ENCODE measurements at places on chromosomes 6 and 20.

GRCh38 chr6:11917951-11918738 lies 94.0 kb upstream of the HIVEP1 start:
- DNase-seq: peak; percentile 79

- DNase-seq: peak; percentile 88
These were observed 58.2 kb upstream of the QKI start for GRCh38 chr6:163356324-163356723.

DNA sequence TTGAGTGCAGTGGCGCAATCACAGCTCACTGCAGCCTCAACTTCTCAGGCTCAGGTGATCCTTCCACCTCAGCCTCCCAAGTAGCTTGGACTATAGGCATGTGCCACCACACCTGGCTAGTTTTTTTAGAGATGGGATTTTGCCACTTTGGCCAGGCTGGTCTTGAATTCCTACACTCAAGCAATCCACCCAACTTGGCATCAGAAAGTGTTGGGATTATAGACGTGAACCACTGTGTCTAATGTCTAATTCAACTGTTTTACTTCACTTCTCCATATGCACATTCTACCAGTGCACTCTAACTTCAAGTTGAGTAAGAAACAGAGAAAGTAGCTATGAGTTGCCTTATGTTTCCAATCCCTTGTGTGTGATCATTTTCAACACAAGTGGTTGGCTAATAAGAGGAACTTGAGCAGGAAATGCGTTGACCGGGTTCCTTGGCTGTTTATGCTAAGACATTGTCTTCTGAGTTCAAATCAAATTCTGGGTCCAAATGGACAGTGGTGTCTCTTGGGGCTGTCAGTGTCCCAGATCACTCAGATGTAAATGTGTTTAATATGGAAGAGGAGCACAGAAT lies 23.9 kb downstream of the ZNF337 start:
- no peak for DNase-seq

- DNase-seq: no peak
These were observed 467.6 kb downstream of the DHX35 start for GRCh38 chr20:39429726-39430125.

GRCh38 chr6:43810965-43811732 lies 41.1 kb downstream of the VEGFA start:
- DNase-seq: no peak

DNA sequence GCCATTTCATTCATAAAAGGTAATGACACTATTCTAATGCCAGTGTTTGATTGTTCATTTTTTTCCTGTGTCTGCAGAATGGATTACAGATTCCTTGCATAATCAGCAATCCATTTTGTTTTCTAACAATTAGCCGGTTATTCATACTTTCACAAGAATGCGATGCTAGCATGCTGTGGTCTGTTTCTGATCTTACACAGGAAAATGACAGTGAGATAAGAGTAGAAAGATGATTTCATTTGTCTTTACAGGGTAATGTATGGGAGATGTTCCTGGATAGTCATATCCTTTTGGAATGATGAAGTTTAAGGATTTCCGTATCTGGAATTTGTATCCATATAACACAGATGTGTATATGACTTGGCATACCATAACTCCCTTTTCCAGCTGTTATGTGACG lies 207.3 kb downstream of the FARS2 start:
- peak; percentile 40 for DNase-seq

- no peak for DNase-seq
These were observed 38.1 kb upstream of the ZBTB24 start for GRCh38 chr6:109521080-109521479.

- DNase-seq: no peak
These were observed 279.3 kb downstream of the BMP7 start for GRCh38 chr20:56986931-56987720.

GRCh38 chr6:108565091-108565766 lies 4.5 kb downstream of the FOXO3 start:
- peak; percentile 36 for DNase-seq

- DNase-seq: peak; percentile 81
These were observed 169.5 kb upstream of the THEMIS start for GRCh38 chr6:128070406-128070805.

DNA sequence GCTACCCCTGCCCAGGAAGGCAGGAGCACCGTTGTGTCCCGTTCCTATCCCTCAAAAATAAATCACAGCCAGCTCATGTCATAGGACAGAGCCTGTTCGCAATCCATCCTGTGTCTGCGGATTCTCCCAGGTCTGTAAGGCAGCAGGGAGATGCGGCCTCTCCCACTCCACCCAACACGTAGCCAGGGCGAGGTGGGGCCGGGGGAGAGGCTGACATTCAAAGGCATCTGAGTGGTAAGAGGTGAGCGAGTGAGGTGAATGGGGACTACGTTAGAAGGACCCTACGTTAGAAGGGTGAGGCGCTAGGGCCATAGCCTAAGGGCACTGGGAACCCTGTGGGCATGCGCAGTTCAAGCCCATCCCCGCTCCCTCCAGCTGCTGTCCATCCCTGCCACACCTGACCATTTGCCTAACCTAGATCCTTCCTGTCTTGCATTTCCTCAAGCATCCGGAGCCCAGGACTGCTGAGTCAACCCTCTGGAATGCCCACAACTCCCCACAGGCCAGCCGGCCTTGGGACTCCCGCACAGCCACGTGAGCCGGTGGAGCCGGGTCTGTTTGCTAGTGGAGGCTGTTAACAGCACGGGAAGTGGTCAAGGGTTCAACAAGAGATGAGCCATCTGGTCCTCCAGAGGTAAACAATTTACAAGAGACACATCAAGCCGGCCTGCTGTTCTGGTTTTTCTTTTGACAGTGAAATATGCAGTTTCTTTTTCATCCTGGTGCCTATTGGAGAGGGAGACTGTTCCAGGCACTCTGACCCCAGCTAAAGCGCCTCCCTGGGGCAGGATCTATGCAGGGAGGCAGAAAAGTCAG lies 45.9 kb downstream of the RIPOR3 start:
- peak; percentile 100 for DNase-seq

DNA sequence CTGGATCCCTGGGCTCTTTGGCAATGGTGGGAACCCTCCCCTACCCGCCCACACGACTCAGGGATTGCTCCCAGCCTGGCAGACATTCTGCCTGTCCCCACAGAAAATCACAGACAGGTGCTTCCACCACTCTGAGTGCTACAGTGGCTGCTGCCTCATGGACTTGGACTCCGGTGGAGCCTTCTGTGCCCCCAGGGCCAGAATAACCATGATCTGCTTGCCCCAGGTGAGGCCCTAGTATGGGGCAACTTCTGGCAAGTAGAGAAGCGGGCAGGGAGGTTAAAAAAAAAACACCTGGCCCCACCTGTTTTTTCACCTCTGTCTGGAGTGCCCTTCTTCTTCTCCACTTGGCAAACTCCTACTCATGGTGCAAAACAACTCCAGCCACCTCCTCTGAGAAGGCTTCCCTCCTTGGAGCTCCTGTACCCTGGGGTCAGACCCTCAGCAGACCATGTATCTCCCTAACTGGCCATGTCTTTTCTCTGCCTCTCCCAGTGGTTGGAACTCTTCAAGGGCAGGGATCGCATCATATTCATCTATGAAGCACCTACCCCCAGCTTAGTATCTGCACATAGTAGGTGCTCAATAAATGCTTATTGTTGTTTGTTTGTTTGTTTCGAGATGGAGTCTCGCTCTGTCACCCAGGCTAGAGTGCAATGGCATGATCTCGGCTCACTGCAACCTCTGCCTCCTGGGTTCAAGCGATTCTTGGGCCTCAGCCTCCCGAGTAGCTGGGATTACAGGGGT lies 1.1 kb downstream of the CLPSL2 start:
- no peak for DNase-seq

GRCh38 chr20:57108742-57109570 lies 157.5 kb downstream of the BMP7 start:
- DNase-seq: no peak

DNA sequence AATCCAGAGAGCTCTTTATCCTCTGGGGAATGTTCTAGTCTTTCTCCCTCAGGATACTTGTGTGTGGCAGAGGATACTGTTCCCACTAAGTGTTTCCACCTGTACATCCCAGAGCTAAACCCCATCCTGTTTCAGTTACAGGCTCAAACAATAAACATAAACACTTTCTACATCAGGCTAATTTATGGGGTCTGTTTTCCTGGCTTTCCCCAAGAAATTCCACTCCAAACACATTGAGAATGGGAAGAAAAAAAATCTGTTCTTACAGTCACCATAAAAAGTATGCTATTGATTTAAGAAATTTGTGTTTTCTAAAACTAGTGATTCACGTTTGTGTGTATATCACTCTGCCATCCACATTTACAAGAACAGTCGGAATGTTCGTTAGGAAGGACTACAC lies 293.9 kb upstream of the FOXQ1 start:
- no peak for DNase-seq

- peak; percentile 22 for DNase-seq
These were observed 13.0 kb upstream of the MRPS10 start for GRCh38 chr6:42230345-42231321.

GRCh38 chr20:40319741-40320516 lies 369.1 kb downstream of the MAFB start:
- no peak for DNase-seq

DNA sequence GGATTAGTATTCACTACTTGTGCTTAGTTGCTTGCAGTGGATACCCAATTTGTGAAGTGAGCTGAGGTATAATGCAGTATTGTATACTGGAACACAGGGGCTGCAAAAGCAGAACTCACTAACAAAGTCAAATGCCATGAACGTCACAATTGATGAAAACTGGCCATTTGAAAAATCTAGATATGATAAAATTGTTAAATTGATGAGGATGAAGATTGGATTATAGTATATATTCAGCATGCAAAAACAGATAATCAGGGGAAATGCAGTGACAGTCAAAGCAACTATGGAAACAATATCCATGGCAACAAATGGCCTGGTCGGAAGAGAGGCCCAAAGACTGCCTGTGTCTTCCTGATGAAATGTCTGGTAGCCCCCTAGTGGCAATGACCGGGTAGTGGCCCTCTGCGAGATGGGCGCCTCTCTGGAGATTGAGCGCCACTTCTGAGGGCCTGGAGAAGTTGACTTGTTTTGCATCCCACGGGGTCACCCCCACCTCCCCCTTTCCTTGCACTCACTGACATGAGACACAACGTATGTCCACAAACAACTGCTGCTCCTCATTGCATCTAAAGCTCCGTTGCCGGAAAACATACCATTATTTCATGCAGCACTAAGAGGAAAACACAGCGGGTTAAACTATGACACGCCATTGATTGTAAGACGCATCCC lies 43.6 kb downstream of the C6orf15 start:
- DNase-seq: peak; percentile 79

DNA sequence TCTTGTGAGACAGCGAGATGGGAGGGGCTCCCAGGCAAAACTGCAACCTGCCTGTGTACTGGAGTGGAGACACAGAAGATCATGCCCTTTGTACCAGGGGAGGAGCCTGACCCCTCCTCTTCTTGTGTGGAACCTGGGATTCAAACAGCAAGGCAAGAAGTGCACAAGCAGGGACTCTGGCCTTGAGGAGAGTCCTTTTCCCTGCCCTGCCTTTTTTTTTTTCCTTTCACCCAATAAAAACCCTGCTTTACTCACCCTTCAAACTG lies 251.8 kb upstream of the OPRM1 start:
- DNase-seq: no peak

GRCh38 chr6:21595285-21596144 lies 2.0 kb downstream of the SOX4 start:
- DNase-seq: peak; percentile 37

DNA sequence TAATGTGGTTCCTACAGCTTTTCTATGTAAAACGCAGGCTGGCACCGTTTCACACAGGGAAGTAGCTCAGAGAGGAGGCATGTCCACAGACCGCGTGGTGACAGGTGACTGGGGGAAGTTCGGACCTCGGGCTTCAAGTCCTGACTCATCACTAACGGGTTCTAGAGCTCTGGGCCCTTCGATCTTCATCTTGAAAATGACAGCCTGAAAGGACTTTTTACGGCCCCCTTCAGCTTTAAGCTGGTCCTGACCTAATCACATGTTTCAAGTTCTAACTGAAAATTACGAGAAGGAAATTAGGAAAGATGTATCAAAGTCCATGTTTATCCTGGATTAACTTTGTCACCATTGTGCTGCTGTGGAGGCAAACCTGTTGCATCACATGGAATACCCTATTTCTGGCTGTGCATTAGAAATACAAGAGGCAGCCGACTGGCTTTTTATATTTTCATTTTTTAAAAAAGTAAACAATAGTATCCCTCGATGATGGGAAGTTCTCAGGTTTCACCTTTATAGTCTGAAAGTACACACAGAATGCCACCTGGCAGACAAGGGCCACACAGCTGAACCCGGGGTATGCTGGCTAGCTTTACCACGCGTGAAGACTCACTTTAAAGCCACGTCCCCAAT lies 2.0 kb downstream of the MAN1A1 start:
- no peak for DNase-seq

- DNase-seq: peak; percentile 39
These were observed 773.4 kb downstream of the KIF16B start for GRCh38 chr20:15799871-15800270.

DNA sequence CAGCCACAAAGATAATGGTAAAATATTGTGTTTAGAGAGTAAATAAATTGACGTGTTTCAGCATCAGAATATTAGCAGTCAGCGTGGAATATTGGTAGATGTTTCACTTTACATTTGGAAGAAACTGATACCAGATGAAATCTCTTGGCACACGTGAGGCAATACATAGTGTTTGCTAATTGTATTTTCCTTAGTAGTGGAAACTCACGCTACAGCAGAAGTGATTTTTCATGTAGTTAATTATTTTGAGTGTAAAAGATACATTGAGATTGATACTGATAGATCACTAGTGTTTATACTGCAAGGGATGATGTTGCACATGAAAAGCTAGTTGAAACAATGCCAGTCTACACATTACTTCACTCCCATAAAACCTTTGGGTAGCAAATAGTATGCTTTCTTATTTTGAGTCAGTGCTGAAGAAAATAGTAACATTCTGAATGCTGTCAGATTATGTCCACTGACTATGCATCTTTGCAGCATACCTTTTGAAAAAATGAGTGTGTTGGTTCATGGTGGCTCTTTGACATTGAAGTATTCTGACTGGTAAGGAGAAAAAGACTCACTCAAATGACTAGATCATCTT lies 59.3 kb downstream of the CD2AP start:
- no peak for DNase-seq

DNA sequence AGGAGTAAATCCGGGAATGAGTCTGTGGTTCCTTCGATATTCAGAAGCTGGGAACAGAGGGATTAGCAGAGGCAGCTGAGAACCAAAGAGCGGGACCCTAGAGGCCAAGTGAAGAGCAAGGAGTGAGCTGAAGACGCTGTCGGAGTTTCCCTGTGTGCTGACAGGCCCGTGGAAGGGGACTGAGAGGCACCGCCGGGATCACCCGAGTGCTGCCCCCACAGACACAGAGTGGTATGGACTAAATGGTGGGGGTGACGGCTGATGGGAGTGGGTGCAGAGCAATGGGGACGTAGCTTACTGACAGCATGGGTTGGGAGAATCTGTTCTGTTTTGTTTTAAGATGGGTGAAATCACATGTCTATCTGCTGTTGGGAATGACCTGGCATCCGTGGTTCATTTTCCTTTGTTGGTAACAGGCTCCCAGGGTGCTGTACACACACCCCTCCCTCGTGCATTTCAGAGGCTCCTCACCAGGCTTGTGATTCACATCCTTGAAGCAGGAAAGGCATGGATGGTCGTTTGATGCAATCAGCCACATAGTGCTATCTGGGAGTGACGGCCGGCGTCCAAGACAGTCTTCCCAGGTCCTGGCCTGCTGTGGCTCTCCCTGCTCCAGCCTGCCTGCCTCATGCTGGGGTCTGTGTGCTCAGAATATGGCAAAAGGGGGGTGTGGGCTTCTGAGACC lies 97.4 kb downstream of the THBS2 start:
- peak; percentile 65 for DNase-seq

Measured in iris pigment epithelial cell (primary cell).